Gastrocnemius medialis (tissue), 4 donors: ENCODE measurements at places on chromosomes 2 and 18.

DNA sequence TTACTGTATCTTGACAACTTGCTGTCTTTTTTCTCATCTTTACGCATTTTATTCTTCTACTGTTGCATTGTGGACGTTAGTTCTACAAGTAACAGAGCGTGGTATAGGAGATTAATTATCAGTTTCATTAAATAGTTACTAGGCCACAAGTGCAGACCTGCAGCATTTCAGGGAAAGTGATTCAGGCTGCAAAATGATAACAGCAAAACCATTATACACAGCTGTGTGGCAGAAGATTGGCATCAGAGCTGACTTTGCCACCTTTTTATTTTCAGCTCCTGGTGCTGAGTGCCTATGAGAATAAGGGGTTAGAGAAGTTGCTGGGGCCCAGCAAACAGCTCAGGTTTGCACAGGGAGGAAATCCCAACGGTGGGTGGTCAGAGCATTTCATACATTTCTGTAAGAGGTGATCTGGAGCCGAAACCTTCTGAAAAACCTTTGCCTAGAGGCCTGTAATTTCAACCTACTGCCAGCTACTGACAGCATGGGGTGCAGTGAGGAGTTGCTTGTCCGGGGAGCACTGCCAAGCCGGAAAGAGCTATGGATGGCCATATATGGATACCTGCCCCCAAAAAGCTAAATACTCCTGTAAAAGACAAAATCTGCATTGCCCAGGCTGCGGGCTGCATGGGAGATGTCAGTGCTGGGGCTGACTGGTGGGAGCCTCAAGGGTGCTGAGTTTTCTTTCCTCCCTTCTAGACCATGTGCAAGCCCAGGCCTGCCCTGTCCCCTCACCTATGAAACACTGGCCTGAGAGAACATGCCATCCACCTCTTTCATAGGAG is 2.7 kb upstream of the CCBE1 start:
- DNase-seq = no peak
- H3K36me3 ChIP-seq = no peaks in the 10 kb centered on the region
- no peak overlapping the region for H3K27ac ChIP-seq
- H3K4me3 ChIP-seq = no peak overlapping the region

DNA sequence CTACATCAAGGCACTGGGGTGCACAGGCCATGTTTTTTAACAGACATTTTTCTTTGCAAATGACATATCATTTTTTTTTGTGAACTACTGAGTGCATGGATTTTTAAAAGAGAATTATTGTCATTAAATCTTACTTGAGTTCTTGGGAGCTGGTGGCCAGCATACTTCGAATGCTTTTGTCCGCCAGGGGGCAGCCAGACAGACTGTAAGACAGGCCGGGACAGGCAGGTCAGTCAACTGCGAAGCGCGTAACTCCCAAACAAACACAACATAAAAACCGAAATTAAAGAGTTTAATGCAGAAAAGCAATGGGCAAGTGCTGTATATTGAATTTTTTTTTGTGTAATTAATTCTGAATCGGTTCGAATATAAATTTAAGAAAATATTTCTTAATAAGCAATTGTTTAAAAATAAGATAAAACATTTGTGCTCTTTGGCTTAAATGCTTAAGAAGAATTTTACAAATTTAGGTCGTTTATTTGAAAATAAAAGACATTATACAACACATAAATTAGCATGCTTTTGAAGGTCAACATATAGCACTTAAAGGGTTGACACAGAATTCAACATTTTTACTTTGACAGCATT is 142.2 kb upstream of the PXDN start:
- H3K27ac ChIP-seq = no peak overlapping the region
- H3K27me3 ChIP-seq = no peaks in the 10 kb centered on the region
- no peak for DNase-seq
- H3K36me3 ChIP-seq = no peaks in the 10 kb centered on the region
- H3K4me1 ChIP-seq = no peaks in the 10 kb centered on the region

DNA sequence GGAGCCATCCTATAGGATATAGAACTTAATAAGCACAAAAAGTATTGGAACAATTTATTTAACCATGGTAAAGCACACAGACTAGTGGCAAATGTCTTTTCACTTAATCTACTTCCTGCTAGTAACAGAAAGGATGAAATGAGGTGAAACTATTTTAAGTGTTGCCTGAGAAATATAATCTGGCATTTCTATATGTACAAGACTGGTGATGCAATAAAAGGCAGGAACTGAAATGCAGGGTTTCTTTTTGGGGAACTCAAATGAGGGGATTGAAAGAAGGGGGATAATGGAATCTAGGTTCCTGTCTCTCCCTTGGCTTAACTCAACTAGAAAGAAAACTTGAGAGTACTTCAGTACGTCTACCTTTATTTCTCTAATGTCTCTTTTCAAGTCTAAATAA is 122.3 kb downstream of the MEMO1 start:
- no peak overlapping the region for H3K4me3 ChIP-seq
- no peak for DNase-seq
- H3K27me3 ChIP-seq = no peaks in the 10 kb centered on the region
- H3K27ac ChIP-seq = no peak overlapping the region

- no peaks in the 10 kb centered on the region for H3K4me1 ChIP-seq
- peaks cover 23% of the 10 kb centered on the region for H3K36me3 ChIP-seq
- H3K27ac ChIP-seq = no peak overlapping the region
- no peak overlapping the region for H3K4me3 ChIP-seq
- no peaks in the 10 kb centered on the region for H3K27me3 ChIP-seq
- DNase-seq = no peak
Observed at GRCh38 chr2:46009772-46010171, 287.4 kb upstream of the EPAS1 start.

GRCh38 chr2:137838255-137839092 is 125.8 kb upstream of the HNMT start:
- no peak overlapping the region for H3K4me3 ChIP-seq
- no peak overlapping the region for H3K27ac ChIP-seq
- no peaks in the 10 kb centered on the region for H3K4me1 ChIP-seq
- no peaks in the 10 kb centered on the region for H3K36me3 ChIP-seq

GRCh38 chr2:144254342-144255235 is 265.3 kb downstream of the ZEB2 start:
- no peaks in the 10 kb centered on the region for H3K27me3 ChIP-seq
- H3K36me3 ChIP-seq = no peaks in the 10 kb centered on the region
- H3K4me3 ChIP-seq = no peak overlapping the region

- no peaks in the 10 kb centered on the region for H3K27me3 ChIP-seq
- DNase-seq = no peak
- H3K27ac ChIP-seq = no peak overlapping the region
- no peak overlapping the region for H3K4me3 ChIP-seq
Observed at GRCh38 chr18:71976744-71977143, 567.4 kb downstream of the CBLN2 start.

GRCh38 chr18:35460736-35461161 is 37.0 kb downstream of the INO80C start:
- H3K27ac ChIP-seq = peak overlapping the region; percentile 42
- no peak for DNase-seq
- no peaks in the 10 kb centered on the region for H3K27me3 ChIP-seq

- H3K27me3 ChIP-seq = no peaks in the 10 kb centered on the region
- no peaks in the 10 kb centered on the region for H3K4me1 ChIP-seq
- no peaks in the 10 kb centered on the region for H3K36me3 ChIP-seq
- H3K27ac ChIP-seq = no peak overlapping the region
- H3K4me3 ChIP-seq = no peak overlapping the region
- DNase-seq = no peak
Observed at GRCh38 chr2:78175645-78176044, 653.5 kb upstream of the LRRTM4 start.

DNA sequence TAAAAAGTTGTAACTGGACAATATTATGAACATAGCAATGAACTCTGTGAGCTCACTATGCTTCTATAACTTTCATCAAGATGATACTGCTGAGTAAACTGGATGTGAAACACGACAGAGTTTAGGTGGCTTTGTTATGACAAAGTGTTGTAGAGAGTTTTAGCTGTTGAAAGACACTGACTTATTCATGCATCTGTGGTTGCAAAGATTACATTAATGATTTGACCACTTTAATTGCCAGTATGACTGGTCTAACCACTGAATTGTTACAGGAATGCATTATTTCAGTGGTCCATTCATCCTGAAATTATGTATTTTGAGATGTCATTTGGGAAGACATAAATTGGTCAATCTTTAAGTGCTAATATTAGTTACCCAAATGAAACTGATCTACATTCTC is 117.9 kb downstream of the SPHKAP start:
- H3K36me3 ChIP-seq = no peaks in the 10 kb centered on the region
- H3K4me1 ChIP-seq = no peaks in the 10 kb centered on the region
- no peak overlapping the region for H3K4me3 ChIP-seq
- H3K27ac ChIP-seq = no peak overlapping the region

GRCh38 chr2:60433018-60433596 is 120.3 kb downstream of the BCL11A start:
- H3K4me3 ChIP-seq = no peak overlapping the region
- peaks cover 29% of the 10 kb centered on the region for H3K4me1 ChIP-seq
- H3K27me3 ChIP-seq = no peaks in the 10 kb centered on the region

DNA sequence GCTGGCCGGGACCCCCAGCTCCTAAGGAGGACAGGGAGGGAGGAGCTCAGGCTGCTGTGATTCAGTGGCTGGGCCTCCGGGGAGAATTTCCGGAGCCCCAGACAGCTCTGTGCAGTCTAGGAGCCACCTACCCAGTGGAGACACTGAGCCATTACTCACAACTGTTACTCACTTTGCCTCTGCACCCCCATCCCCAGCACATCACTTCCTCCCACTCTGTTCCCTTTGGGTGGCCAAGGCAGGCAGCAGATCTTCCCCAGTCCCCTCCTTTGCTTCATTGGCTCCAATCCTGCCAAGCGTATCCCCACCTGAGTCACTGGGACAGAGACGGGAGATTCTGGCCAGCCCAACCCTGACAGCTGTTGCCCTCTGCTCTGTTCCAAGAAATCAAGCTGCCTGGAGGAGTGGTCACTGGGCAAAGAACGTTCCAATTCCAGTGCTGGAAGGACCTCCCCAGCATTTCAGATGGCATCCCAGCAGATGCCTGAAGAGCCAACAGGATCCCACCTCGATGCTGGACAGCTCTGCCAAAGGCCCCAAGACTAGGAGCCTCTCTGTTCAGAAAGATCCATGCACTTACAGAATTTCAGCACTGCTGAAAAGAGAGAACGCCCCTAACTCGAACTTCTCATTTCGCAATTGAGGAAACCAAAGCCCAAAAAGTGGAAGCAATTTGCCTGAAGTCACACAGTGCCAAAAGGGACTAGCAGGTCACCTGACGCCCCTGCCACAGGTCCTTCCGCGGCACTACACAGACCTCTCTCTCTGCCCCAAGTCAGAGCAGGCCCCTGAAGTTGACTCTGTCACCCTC is 68.3 kb downstream of the TNS1 start:
- H3K4me1 ChIP-seq = peaks cover 90% of the 10 kb centered on the region
- peak overlapping the region; percentile 88 for H3K27ac ChIP-seq

DNA sequence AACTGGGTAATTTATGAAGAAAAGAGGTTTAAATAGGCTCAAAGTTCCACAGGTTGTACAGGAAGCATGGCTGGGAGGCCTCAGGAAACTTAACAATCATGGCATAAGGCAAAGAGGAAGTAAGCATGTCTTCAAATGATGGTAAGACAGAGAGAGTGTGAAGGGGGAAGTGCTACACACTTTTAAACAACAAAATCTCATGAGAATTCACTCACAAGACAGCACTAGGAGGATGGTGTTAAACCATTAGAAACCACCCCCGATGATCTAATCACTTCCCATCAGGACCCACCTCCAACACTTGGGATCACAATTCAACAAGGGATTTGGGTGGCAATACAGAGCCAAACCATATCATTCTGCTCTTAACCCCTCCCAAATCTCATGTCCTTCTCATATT is 34.9 kb downstream of the CFAP210 start:
- peaks cover 3% of the 10 kb centered on the region for H3K27me3 ChIP-seq
- H3K27ac ChIP-seq = no peak overlapping the region
- H3K4me3 ChIP-seq = no peak overlapping the region
- DNase-seq = no peak
- H3K4me1 ChIP-seq = no peaks in the 10 kb centered on the region

DNA sequence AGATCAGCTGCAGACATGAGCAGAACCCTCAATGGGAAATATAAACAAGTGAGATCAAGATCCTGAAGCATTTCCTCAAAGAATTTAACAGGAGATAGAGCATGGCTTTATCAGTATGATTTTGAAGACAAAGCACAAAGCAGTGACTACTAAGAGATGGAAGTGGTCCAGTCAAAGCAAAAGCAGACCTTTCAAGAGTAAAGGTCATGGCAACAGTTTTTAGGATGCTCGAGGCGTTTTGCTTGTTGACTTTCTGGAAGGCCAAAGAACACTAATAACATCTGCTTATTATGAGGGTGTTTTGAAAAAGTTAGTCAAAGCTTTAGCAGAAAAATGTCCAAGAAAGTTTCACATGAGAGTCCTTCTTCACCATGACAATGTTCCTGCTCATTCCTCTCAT is 128.5 kb downstream of the KCNE4 start:
- H3K27me3 ChIP-seq = no peaks in the 10 kb centered on the region
- H3K4me1 ChIP-seq = no peaks in the 10 kb centered on the region
- no peaks in the 10 kb centered on the region for H3K36me3 ChIP-seq
- H3K27ac ChIP-seq = no peak overlapping the region
- DNase-seq = no peak

DNA sequence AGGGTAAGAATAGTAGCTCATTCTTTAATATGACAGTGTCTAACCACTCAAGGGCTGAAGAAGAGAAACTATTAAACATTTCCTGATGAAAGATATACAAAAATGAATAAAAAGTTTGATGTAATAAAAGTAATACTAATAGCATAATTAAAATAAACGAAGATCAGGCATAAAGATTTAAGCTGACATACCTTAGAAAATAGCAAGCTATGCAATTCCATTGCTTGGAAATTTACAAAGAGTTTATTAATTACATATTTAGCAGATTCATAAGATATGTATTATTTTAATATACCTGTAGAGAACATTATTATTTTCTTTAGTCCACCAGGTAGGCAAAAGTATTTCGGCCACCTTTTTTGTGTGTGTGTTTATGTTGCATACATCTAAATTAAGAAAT is 229.4 kb downstream of the GCA start:
- DNase-seq = no peak
- H3K27ac ChIP-seq = no peak overlapping the region
- H3K27me3 ChIP-seq = no peaks in the 10 kb centered on the region
- H3K36me3 ChIP-seq = no peaks in the 10 kb centered on the region

DNA sequence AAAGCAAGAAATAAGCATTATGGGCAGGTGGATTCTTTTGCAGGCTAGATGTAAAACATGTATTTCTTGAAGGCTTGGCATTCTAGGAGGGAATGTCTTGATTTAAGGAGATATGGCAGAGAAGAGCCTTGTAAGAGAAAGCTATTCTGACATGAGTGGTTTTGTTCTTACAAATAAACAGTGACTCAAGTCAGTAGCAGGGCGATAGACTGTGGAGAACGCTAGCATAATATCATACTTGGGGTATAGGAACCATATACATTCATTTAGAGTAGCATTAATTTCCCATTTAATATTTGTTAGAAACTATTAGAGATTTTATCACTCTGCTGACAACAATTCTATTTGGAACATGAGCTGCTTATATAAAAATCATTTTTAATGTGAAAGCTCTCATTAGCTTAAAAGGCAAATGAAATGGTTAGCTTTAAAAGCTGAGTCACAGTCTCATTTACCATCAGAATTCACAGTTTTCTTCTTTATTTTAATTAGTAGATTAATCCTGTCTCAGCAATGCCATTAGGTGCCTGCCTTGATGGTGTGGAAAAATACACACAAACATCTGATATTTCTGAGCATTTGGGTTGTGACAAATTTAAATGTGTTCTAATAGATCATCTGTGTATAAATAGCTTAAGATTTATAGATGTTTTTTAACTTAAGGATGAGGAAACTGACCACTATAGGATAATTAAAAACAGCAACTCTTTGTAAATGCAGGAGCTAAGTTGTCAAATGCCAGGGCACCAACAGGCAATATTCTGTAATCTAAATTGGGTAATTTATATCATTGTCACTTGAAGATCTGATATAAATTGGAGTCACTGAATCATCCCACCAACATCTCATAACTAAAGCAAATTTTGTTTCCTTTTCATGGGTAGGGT is 276.7 kb downstream of the PLCL1 start:
- H3K27ac ChIP-seq = no peak overlapping the region
- H3K27me3 ChIP-seq = no peaks in the 10 kb centered on the region
- no peak overlapping the region for H3K4me3 ChIP-seq
- DNase-seq = no peak
- H3K4me1 ChIP-seq = no peaks in the 10 kb centered on the region
